ENCODE measurements at places on chromosomes 6 and 20.

DNA sequence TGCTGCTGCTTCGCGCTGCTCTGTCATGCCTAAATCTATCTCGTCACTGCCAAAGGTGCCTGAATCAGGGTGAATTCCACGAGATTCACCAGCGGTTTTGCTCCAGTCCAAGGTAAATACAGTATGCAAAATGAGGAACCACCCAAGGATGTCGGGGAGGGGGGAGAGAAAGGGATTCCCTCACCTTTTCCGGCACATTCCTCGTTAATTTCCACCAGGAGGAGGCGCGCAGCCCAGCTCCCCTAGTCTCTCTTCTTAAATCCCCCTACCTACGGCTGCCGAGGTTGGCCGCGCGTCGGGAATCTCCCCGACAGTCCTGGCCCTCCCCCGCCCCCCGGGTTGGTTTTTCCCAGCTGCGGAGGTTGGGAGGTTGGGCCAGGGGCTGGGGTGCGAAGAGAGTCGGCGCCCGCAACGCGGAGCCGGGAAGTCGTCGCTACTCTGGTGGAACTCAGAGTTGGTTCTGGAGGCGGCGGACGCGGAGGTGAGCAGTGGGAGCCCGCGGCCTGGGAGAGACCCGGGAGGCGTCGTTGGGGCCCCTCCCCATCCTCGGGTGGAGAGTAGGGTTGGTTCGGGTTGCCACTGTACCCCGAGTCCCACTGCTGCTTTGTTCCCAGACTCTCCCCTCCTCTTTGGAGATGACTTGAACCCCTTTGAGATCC lies at the start of gene TPBG:
TPBG (plus strand) TSS at position 390 of the 659 bp plus-strand sequence. CDS start 1,145 bp downstream, outside the sequence.
- DNase-seq, result peak; percentile 79

DNA sequence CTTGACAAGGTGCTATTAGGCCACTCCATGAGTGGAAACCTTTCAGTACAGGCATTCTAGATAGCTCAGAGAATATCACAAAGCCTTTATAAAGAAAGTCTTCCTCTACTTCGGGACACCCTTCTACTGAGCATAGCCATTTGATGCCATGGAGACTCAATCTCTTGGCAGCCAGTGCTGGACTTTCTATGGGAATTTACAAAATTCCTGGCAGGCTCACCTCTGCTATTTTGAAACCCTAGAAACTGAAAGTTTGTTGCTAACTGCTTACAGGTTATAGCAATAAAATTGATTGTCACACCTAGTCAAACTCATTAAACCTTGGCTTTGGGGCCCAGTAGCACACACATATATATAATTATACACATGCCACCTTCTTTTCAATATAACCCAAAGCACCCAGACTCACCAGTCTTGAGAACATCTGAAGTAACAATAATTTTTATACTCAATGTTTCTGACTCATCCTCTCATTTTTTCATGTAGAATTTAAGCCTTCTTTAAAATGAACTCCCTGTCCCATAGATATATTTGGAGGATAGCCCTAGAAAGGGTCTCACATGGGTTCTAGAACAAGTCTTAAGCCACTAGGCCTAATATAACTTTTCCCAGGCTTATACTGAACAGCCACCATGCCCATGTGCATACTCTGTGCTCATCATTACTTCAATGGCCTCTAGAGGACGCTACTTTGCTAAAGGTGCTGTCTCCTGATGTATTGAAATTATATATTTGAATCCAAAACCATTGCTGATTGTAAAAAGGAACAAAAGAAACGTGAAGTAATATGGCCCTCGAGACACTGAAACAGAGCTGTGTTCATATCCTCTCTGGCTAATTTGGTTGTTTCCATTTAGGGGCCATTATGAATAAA lies 368.1 kb upstream of the MARCKS start:
- peak; percentile 13 for DNase-seq

DNA sequence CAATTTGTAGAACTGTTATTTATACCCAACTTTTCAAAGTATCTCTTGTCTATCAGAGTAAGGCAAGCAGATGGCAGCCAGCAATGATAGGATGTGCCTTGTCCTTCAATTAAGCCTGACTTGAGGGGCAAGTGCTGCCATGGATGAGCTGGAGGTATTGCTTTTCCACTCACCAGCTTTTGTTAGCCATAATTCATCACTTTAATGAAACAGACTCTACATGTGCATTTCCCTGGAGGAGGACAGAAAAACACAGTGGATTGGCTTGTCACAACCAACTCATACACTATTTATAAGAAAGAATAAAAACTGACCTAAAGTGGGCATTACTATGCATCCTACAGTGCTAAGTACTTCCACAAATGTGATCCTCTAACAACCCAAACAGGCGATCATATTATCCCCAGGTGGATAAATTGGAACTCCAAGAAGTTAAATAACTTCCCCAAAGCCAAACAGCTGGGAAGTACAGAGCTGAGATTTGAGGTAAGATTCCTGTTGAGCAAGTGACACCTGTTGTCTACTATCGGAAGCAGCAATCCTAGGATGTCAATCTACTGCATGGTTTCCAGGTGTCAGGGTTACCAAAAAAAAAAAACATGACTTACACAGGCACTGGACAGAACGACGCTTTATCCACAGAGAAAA lies 73.9 kb upstream of the NRSN1 start:
- no peak for DNase-seq

GRCh38 chr6:155645325-155645724 lies 189.7 kb upstream of the NOX3 start:
- no peak for DNase-seq

DNA sequence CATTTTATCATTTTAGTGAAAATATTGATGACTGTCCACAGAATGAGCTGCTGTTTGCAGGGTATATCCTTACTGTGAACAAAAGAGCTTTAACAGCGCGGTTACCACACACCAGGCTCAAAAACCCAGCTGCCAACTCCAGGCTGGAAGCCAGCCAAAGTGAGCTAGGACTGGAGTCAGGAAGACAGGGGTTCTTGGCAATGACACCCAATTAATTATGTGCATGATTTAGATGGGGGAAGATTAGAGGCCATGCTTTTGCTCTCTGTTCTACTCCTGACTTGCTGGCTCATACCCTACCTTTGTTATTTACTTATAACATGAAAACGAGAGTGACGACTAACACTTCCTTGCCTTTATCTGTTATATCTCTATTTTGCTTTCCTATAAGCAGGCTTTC lies 128.9 kb upstream of the SHLD1 start:
- no peak for DNase-seq

GRCh38 chr20:17108896-17109295 lies 117.9 kb upstream of the PCSK2 start:
- DNase-seq, result no peak

GRCh38 chr20:61954276-61955021 lies 111.2 kb downstream of the TAF4 start:
- DNase-seq, result no peak

DNA sequence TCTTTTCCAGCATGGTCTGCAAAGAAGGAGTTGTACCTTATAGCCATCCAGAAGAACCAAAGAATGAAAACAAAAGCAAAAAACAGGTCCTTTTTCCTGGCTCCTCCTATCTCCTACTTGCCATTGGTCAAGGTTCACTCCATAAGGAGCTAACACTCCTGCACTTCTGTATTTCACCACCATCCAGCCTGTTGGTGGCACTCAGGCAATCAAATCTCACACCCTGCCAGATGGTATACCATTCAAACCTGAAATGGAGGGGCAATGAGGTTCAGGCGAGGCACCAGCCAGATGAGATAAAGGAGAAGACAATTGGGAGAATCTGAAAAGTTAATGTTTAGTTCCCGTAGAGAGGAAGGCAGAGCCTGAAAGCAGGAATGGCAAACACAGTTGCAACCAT lies 203.8 kb downstream of the ALDH8A1 start:
- DNase-seq, result peak; percentile 15

GRCh38 chr6:138238368-138238767 lies 20.1 kb upstream of the PBOV1 start:
- DNase-seq, result no peak

GRCh38 chr6:37507690-37508421 lies 8.2 kb upstream of the CCDC167 start:
- DNase-seq, result no peak

DNA sequence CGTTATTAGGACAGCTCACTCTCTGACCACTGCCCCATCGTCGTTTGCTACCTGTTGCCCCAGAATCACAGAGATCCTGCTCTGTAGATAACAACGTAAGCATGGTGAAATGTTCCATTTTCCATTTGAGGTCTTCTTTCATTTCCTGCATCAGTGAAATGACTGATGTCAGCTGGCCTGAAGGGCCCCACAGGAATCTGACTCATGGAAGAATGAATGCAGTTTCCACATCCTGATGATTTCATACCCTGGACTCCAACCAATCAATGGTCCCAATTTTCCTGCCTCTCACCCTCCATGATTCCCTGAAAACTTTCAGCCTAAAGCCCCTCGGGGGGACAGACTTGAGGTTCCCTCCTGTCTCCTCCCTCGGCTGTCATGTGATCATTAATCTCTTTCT lies 394.4 kb upstream of the CDH4 start:
- no peak for DNase-seq

DNA sequence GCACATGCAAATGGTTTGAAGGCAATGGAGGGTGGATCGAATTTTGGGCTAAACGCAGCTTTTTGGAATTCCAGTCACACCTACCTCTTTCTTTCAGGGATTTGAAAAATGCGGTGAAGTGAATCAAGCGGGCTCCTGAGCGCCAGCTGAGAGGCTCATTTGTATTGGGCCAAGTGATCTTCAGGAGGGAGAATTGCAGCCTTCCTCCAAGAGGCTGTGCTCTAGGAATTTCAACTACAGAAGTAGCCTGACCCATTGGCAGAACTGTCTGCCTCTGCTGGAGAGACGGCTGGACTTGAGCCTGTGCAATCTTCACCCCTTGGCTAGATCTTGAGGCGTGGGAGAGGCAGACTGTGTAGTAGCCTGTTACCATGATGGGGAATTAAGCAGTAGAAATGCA lies 5.7 kb upstream of the TIAM2 start:
- no peak for DNase-seq

GRCh38 chr6:43383021-43383667 lies 13.7 kb upstream of the ZNF318 start:
- no peak for DNase-seq

- no peak for DNase-seq
Measured at GRCh38 chr6:12636336-12636735, 80.2 kb upstream of the PHACTR1 start.

- DNase-seq, result peak; percentile 35
Measured at GRCh38 chr6:163338671-163339405, 75.7 kb upstream of the QKI start.

GRCh38 chr6:131412960-131413830 lies 159.8 kb upstream of the ARG1 start:
- DNase-seq, result no peak

- DNase-seq, result no peak
Measured at GRCh38 chr20:51978070-51978501, 175.8 kb upstream of the SALL4 start.

- no peak for DNase-seq
Measured at GRCh38 chr20:15061061-15061430, 723.6 kb upstream of the FLRT3 start.

GRCh38 chr6:7541175-7542064 lies at the start of gene DSP:
Gene DSP, plus strand, starts transcription at chr6:7541671. Its CDS starts 245 bp downstream, at chr6:7541916.
- DNase-seq, result peak; percentile 77

DNA sequence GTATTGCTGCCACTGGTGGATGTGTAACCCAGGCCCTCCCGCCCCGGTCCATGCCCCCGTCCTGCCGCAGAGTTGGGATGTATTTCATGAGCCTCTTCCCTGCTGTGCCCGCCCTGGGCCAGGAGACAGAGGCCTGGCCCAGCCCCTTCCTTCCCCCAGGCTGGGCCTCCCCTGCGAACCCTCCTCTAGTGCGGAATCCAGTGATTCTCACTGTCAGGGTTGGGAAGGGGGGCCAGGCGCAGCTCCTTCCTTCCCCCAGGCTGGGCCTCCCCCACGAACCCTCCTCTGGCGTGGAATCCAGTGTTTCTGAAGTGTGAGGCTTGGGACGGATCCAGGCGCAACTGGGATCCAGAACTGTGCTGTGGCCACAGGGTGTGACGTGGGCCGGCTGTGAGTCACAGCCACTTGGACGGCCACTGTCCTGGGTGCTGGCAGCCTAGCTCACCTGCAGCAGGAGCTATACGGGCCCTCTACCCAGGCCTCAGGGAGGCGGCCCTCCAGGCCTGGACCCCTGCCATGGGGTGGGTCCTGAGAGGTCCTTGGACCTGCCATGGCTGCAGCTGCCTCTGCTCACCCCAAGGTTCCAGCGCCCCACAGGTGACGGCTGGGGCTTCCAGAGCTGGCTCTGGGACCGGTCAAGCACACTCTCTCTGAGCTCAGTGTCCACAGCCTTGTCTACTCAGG lies 28.3 kb downstream of the COL20A1 start:
- no peak for DNase-seq

DNA sequence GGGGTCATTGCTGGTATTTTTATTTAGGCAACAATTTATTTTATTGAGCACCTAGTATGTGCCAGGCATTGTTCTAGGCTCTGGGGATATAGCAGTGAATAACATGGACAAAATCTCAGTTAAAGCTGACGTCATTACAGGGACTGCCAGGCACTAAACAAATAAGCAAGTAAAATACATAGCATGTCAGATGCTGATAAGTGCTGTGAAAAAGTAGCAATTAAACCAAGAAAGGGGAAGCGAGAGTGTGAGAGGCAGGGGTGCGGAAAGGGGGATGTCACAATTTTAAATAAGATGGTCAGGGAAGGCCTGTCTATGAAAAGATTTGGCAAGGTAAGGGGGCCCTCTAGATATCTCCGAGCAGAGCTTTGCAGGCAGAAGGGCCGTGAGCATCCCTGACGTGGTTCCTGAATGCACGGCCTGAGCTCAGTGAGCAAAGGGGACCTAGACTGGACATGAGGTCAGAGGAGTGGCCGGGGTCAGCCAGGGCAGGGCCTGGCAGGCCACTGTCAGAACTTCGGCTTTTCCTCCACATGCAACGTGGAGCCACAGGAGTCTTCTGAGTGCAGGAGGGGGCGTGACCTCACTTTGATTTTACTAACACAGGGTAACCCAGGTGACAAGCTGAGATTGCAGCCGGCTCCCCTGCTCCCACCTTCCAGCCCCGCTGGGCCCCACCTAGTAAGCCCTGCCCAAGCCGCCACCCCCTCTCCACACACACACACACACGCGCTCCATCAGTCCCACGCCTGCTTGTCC lies 24.2 kb upstream of the SIRPA start:
- no peak for DNase-seq

GRCh38 chr6:35425284-35425683 lies 26.9 kb upstream of the FANCE start:
- DNase-seq, result no peak

- no peak for DNase-seq
Measured at GRCh38 chr20:1917786-1918185, 22.6 kb downstream of the SIRPA start.

DNA sequence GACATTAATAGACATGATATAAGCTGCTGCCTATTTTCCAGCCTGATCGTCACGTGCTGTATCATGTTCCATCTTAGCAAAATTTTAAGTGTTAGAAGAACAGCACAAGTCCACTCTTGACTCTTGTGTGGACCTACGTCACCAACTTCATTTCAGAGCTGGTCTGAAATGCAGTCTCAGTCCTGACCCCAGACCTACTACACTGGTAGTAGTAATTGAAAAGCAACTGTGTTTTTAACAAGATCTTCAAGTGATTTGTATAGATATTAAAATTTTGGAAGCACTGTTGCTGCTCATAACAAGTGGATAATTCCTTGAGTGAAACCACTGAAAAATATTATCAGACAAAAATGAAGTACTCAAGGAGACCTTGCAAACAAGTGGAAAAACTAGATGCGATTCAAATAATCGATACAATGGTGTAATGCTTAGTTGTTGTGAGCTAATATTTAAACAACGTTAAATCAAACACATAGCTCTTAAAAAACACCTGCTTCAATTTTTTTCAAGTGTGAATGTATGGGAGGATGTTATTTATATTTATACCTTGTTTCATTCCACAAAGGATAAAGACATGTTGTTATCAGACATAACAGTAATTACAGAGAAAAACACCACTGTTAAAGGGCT lies 110.9 kb upstream of the JAG1 start:
- DNase-seq, result no peak

Measured in iPS-NIHi11 (cell line).